ENCODE measurements at places on chromosomes 1 and 21.

- DNase-seq, result peak; percentile 41
Measured at GRCh38 chr21:42513151-42513984, at the start of gene SLC37A1. Gene SLC37A1 (plus strand): TSS chr21:42513852. CDS start chr21:42518455, 4,603 bp downstream.

GRCh38 chr1:109061183-109061582, 14.6 kb downstream of the TAF13 start:
- DNase-seq, result no peak

GRCh38 chr1:168135116-168135920, 1.4 kb downstream of the GPR161 start:
- DNase-seq, result peak; percentile 44

DNA sequence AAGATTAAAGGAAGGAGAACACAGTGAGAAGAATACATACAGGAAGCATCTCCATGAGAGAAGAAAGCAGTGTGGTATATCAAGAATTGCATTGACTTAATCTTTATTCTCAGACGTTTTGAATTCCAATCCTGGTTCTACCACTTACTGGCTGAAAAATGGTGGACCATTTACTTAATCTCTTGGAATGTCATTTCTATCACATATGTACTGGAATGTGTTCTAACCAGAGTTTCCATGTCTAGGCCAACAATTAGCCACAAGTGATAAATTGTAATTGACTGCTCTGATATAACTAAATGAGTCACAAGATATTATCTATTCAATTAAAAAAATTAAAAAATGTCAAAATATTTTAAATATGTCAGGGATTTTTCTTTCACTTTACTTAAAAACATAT, 626.1 kb downstream of the PTPRC start:
- no peak for DNase-seq

DNA sequence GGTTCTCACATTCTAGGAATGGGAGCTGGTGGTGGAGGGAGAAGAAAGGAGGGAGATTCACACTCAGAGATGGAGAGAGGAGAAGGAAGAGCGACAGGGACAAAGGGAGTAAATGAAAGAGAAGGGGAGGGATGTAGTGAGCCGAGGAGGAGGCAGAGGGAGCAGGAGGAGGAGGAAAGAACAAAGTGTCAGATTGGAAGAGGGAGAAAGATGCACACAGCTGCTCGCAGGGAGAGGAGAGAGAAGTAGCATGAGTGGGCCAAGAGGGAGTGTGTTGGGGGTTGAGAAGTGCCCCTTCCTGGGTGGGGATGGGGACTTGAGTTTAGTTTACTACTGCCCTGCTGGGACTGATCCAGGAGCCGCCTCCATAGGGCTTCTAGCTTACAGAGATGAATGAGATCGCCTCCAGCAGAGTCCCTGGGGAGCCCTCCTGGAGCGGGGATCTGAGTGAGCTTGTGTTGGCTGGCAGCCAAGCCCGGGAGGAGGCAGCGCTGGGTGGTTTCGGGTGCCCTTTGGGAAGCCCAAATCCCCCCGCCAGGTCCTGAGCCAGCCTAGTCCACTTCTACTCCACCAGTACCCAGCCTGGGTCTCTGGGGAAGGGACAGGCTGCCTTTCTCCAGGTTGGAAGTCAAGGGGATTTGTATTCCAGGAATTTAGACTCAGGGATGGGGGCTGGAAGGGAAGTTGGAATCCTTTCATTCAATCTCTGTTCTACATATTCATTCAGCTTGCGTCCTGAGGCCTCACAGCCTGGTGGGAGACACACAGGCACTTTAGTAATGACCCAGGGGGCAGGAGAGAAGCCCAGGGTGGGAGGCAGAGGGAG, 20.9 kb downstream of the PTPRU start:
- peak; percentile 94 for DNase-seq

DNA sequence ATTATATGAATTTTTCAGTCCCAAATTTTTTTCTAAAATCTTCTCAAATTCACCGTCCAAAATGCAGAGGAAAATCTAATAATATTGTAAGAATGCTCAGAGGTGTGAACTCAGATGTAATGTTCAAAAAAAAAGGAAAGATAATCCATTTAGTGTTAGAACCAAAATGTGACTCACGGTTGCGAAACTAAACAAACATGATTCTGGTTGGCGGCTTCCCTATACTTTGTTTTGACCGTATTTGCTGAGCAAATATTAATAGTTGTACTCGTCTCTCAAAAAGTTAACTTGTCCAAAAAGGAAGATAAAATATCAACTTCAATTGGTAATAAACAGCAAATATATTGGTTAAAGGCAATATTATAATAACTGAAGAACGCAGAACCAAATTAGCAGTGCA, 34.4 kb downstream of the ZSWIM5 start:
- DNase-seq, result no peak

DNA sequence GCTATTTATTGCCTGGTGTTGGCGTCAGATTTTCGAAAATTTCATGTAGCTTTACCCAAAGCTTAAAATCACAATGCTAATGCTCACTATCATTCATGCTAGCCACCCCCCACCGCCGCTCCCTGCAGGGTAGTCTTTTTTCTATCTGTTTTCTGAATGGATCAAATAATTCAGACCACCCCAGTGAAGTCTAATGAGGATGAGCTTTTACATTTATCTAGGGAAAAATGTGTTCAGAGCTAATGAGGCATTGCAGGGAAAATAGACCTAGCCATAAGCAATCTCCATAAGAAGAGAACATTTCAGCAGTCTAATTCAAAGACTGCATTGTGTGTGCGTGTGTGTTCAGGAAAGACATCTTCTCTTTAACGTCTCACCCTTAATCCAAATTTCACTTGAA, 533.0 kb upstream of the PRMT6 start:
- peak; percentile 77 for DNase-seq

- no peak for DNase-seq
Measured at GRCh38 chr1:31511848-31512615, 64.3 kb upstream of the TINAGL1 start.

- no peak for DNase-seq
Measured at GRCh38 chr1:25573591-25573930, 30.2 kb downstream of the LDLRAP1 start.

DNA sequence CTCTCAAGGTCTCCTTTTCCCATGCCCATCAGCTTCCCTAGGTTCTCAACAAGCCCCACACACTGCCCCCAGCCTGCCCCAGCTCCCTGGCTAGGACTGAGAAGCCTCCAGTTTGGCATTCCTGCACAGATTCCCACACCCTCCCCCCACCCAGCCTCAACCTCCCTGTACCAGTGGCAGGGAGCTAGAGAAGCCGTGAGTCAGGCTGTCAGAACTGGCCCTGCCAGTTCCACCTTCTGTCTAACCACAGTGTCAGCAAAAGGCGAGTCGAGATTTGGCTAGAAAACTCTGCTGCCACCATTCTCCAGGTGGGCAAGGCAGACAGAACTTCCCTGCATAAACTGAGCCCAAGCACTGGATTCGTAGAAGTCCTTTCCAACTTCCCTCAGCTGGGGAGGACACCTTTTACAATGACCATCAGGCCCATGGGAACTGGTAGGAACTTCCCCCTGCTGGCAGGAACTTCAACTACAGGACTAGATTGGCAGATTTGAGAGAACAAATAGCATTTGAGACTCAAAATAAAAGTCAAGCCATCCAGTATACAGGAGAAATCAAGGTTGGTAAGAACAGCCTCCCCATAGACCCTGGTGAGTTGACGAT, 31.0 kb downstream of the TNNT2 start:
- DNase-seq, result peak; percentile 17

- DNase-seq, result peak; percentile 38
Measured at GRCh38 chr1:54499360-54500106, 48.5 kb upstream of the ACOT11 start.

- DNase-seq, result no peak
Measured at GRCh38 chr1:62089570-62089969, 105.1 kb upstream of the L1TD1 start.

- DNase-seq, result no peak
Measured at GRCh38 chr1:160431006-160431405, 30.6 kb downstream of the VANGL2 start.

DNA sequence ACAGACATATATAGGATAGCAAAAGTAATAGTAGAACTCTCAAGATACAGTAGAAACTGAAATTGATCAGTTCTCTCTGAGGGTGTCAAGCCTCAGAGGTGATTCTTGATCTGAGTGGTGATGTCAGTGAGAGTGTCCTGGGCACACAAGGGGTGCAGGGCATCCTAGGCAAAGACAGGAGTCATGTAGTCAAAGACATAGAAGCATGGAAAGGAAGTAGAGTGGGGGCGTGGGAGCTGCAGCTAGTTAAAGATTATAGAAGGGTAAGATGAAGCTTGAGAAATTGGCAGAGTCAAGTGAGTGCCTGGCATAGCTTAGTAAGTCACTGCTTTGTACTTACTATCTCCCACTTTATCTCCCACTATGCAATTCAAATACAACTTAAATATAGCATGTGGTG, 22.8 kb downstream of the CDC7 start:
- no peak for DNase-seq

DNA sequence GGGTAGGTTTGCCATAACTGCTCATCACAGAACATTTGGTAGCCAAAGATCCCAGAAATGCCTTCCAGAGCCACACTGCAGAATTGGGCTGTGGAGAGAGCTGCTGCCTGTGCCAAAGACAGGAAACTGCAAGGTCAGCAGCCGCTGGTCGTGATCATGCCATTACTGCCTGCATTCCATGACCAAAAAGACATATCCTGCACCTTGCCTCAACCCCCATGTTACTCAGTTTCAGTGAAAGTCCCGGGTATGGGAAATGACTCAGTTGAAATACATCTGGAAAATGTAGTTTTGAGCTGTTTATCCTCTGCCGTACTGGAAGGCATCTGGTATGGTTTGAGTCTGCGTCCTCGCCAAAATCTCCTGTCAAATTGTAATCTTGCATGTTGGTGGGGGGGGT, 161.7 kb downstream of the FCRL5 start:
- DNase-seq, result no peak

GRCh38 chr1:27618341-27619082, 14.6 kb upstream of the AHDC1 start:
- no peak for DNase-seq

DNA sequence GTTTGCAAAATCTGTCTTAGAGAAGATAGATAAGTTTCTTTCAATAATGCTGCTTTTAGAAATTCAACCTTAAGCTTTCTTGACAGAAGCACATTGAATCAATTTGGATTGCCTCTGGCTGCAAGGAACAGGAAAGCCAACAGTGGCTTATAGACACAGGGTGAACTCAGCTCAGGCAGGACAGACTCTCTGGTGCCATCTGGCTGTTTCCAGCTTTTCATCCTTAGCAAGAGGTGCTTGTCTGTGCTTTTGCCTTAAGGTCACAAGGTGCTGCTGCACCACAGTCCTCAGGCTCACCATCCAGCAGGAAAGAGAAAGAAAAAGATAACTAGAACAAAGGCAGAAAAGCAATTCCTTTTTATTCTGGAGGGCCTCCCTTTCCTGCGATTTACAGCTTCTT, 93.7 kb upstream of the ETS2 start:
- peak; percentile 78 for DNase-seq

DNA sequence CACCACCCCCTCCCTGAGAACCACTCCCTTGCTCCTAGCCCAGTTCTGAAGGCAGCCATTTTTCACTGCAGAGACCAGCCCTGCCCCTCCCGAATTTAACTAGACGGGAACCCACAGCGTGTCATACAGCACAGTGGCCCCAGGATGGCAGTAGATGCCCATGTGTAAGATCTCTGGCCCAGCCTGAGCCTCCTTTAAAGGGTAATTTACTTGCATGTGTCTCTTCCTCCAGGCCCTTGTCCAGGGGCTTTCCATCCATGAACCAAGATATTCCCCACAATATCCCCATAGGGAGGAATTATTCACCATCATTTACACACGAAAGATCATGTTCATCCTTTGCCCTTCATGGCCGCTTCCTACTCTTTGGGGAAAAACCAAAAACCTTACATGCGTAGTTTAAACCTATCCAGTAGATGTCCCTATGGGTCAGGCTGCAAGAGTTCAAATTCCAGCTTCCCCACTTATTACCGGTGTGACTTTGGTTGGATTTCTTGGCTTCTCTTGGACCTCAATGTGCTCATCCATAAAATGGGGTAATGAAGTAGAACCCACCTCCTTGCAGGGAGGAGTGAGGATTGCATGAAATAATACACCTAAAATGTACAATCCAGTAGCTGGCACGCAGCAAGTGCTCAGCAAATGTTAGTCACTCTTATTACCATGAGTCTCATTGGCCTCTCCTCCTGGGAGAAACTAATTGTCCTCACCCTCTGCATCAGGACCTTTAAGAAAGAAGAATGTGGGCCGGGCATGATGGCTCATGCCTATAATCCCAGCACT, 4.0 kb upstream of the LACTBL1 start:
- peak; percentile 85 for DNase-seq

DNA sequence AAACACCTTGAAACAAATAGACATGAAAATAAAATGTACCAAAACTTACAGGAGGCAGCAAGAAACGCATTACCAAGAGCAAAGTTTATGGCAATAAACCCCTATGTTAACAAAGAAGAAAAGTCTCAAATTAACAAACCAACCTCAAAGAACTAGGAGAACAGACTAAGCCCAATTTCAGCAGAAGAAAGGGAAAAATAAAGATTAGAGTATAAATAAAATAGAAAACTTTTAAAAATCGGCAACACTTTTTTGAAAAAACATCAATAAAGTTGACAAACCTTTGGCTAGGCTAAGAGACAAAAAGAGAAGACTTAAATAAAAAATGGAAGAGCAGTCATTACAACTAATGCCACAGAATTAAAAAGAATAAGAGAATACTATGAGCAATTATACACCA, 42.7 kb downstream of the SLC30A10 start:
- no peak for DNase-seq

DNA sequence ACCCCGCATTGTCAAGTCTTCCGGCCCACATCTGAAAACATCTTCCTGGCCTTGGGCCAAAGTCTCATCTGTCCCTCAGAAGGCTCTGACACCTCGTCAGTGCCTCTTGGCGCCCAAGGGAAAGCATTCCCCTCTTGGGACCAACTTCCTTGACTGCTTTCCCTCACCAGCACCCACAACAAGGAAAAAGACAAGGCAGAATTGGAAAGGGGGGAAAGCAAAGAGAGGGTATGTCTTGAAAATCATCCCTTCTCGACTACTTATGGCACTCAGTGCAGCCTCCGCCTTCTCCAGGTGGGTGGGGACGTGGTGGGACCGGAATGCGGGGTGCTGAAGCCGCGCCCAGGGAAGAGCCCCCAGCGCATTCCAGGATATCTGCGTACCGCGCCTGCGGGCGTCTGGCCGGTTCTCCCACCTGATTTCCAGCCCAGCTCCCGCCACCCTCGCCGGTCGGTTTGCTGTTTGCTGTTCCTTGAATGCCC, 554 bp upstream of the SLC39A1 start:
- DNase-seq, result peak; percentile 75

- peak; percentile 54 for DNase-seq
Measured at GRCh38 chr1:224644553-224645154, 28.5 kb downstream of the CNIH3 start.
